ENCODE measurements at places on chromosomes 13 and 19.

GRCh38 chr19:54209058-54209810 is 8.6 kb downstream of the RPS9 start:
- no peak for DNase-seq

DNA sequence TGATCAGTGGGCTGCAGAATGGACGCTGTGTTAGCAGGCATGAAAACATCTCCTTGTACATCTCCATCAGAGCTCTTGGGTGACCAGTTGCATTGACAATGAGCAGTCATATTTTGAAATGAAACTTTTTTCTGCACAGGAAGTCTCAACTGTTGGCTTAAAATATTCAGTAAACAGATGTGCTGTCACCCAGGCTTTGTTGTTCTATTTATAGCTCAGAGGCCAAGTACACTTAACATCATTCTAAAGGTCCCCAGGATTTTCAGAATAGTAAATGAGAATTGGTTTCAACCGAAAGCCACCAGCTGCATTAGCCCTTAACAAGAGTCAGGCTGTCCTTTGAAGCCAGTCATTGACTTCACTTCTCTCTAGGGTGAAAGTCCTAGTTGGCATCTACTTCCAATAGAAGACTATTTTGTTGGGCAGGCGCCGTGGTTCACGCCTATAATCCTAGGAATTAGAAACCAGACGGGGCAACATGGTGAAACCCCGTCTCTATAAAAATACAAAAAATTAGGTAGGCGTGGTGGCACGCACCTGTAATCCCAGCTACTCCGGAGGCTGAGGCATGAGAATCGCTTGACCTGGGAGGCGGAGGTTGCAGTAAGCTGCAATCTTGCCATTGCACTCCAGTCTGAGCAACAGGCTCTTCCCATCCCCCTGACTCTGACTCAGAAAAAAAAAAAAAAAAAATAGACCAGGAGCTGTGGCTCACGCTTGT is 7.9 kb upstream of the PDE4A start:
- DNase-seq = peak; percentile 75

DNA sequence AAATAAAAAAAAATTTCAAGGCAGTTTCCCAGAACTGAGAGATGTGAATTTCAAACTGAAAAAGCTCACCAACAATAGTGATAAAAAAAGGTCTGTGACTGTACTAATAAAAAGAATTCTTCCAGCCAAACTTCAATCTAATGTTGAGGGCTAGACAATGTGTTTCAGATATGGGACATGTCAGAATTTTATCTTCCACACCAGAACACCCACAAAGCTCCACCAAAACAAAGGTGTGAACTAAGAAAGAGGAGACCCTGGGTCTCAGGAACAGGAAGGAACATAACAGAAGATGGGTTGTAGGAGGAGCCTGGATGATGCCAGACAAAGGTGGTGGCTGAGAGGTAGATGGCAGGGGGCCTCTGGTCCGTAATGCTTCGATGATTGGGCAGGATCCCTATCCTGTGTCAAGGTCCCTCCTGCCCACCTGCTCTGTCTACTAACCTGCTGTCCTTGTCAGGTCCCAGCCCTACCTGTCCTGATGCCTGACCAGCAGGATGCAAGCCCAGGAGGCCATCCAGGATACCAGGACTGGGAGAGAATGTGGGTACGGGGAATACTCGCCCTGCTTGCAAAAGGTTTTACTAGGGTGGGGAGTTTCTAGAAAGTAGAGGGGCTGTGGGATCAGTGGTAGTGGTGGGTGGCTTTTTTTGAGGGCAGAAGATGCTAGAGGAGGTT is 4.5 kb downstream of the MZF1 start:
- DNase-seq = no peak

- DNase-seq = peak; percentile 90
Observed at GRCh38 chr13:76991432-76991795, 467 bp upstream of the CLN5 start.

DNA sequence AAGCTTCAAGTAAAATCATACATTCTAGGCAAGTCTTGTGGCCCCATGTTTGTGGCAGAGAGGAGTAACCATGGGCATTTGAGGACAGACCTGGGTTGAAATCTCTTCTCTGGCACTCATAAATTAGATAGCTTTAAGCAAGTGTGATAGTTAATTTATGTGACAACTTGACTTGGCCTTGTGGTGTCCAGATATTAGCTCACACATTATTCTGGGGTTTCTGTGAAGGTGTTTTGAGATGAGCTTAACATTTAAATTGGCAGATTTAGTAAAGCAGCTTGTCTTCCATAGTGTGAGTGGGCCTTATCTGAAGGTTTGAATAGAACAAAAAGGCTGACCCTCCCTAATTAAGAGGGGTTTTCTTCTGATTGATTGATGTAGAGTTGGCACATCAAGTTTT is 161.4 kb upstream of the SPRY2 start:
- DNase-seq = no peak

- no peak for DNase-seq
Observed at GRCh38 chr19:46828484-46828883, 22.2 kb downstream of the AP2S1 start.

GRCh38 chr13:35698911-35699576 is 222.6 kb upstream of the MAB21L1 start:
- no peak for DNase-seq

- peak; percentile 74 for DNase-seq
Observed at GRCh38 chr19:55166530-55167268, at the start of gene DNAAF3. DNAAF3 (minus strand) TSS chr19:55166613; CDS start chr19:55166413, 200 bp downstream.

DNA sequence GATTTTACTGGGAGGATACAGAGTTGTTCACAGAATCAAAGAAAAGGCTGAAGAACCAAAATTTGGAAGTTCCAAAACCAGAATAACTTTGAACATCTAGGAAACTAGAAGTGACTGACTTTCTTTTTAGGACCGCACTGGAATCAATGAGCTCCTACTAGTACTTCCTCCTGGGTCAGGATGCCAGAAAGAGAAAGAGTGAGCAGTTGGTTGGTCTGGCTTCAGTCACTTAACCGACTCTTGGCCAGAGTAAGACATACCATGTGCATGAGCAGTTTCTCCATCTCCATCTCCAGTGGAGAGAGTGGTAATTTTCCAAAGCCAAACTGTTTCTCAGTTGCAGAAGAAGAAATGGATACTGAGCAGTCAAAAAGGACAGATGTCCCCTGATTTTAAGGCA is 27.1 kb upstream of the MTUS2 start:
- no peak for DNase-seq

- no peak for DNase-seq
Observed at GRCh38 chr19:49861541-49862378, 5.6 kb downstream of the PNKP start.

- DNase-seq = no peak
Observed at GRCh38 chr13:28037399-28037798, 48.9 kb upstream of the URAD start.

GRCh38 chr13:63107179-63107943 is 1691.7 kb upstream of the PCDH20 start:
- no peak for DNase-seq

DNA sequence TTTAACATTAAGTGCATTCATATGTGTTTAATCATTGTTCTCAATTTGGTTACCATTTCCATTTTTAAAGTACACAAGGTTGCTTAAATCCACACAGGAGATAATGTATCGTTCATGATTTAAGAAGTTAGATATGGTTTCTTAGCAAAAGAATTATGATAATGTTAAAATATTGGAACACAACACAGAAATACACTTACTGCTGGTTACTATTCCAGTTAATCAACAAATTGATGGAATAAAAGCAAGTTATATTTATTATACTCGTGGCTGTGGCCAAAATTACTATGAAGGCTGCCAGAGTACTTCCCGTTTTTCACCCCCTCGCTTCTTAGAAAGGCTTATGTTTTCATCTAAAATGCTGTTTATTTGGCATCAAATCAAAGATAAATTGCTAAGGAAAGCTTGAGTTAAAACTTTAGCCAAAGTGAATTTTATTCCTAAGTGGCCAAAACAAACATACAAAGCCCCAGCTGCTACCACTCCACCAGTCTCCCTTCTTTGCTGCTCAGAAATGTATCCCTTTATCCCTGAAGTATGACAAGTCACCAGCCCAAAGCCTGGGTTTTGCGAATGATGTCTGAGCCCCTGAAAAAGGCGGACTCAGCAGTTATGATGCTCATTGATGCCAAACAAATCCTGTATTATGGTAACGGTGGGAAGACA is 27.7 kb downstream of the LCP1 start:
- DNase-seq = no peak

DNA sequence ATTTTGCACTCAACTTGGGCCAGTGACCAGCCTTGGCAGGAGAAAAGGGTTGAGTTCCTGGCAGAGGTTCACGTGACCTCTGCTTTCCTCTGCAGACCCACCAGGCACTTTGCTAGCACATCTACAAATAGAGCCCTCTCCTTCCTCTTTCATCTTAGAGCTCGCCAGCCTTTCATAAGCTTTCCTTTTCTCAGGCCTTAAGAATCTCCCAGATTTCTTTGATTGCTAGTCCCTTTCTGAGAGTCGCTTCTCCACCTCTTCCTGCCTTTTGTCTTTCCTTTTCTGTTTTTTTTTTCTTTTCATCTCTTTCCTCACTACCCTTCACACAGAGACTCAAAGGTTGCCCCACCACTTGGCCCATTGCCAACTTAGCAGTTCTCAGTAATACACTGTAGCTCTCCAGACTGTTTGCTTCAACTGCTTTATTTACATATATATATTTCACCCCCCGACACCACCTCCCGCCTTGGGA is 375.7 kb upstream of the SPRY2 start:
- DNase-seq = no peak

GRCh38 chr13:96119921-96120320 is 30.0 kb downstream of the HS6ST3 start:
- no peak for DNase-seq

- DNase-seq = peak; percentile 65
Observed at GRCh38 chr19:39502640-39503417, 4.1 kb downstream of the DLL3 start.

DNA sequence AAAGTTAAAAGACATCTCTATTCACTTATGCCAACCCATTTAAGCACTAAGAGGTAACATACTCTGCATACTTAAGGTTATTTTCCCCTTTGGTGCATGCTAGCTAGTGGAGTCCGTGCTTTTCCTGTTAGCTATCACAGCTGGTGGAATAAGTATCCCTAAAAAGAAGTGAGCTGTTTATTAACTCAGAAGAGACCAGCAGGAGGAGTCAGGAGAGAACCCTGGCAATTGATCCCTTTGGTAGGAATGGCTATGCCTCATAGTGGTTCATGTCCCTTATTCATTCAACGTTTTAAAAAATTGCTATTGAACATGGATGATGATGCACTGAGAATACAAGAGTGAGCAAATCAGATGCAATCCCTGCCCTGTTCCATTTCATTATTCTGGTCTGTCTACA is 12.4 kb upstream of the NEK5 start:
- DNase-seq = no peak

GRCh38 chr13:106139942-106140341 is 395.5 kb downstream of the EFNB2 start:
- DNase-seq = no peak

DNA sequence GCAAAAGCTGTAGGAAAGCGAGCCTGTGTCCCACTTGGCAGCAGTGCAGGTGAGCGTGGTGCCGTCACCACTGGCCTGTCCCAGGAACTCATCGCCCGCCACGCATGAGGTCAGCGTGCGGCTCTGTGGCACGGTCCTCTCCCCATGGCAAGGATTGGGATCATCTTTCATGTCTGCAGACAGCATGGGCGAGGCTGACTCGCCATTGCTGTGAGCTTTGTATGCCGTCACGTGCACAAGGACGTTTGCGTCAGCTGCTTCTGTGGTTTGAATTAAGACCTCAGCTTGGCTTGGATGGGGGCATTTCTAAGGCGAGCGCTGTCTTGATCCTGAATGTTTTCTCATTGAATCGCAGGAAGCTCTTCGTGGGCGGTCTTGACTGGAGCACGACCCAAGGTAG is 9.8 kb downstream of the DAZAP1 start:
- DNase-seq = no peak

GRCh38 chr19:21396893-21397572 is at the start of gene ZNF493:
ZNF493 (plus strand) TSS chr19:21397133; CDS start chr19:21397238, 105 bp downstream.
- DNase-seq = peak; percentile 94

DNA sequence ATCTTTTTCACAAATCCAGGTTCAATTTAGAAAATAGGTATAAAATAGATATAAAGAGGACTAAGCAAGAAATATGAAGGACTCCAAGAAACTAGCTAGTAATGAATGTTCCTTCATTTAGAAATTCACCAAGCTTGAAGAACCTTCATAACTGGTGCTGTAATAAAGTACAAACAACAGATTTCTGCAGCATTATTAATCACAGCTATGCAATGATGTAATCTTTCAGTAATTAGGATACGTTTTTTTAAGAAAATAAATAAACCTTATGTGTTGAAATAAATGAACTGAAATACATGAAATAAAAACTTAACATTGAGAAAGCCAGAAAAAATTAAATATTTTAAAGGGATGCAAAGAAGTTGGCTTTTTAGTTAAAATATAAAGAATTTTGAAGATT is 236.1 kb downstream of the RGCC start:
- DNase-seq = no peak

- DNase-seq = no peak
Observed at GRCh38 chr13:40940841-40941240, 78.3 kb downstream of the ELF1 start.

- no peak for DNase-seq
Observed at GRCh38 chr13:30290812-30291436, 16.4 kb downstream of the KATNAL1 start.

DNA sequence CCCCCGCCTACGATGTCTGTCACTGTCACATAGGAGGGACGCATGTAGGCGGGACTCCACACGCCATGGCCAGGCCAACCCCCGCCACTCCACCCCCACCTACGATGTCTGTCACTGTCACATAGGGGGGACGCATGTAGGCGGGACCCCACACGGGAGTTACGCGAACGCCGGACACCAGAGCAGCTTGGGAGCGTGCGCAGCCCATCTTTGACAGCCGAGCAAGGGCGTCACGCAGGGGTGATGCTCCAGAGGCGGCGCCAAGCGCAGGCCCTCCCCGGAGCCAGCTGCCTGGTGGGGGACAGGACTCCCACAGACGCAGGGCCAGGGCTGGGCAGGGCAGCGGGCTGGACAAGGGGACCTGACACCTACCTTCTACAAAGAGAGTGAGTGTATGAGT is 20.0 kb downstream of the ZNF787 start:
- DNase-seq = no peak

GRCh38 chr13:48561466-48562235 is 28.8 kb upstream of the RCBTB2 start:
- peak; percentile 35 for DNase-seq

DNA sequence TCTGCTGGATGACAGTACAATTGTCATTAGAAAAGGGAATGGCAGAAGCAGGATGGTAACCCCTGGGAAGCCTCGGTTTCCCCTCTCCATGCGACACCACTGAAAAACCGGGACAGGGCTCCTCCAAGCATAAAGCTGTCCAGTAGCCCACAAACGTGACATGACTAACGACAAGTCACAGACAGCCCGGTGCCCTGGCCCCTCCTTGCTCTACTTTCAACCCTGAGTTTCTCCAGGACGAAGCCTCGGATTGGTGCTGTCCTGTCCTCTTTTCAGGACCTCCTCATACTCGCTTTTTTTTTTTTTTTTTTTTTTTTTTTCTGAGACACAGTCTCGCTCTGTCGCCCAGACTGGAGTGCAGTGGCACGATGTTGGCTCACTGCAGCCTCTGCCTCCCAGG is 16.3 kb downstream of the DPP9 start:
- no peak for DNase-seq

Measured in CD4-positive, alpha-beta T cell treated with Interleukin-4 for 4 hours (primary cell).